ENCODE measurements at places on chromosomes 2 and 18.

- DNase-seq = no peak
These were observed 56.0 kb upstream of the KLF7 start for GRCh38 chr2:207221731-207222130.

DNA sequence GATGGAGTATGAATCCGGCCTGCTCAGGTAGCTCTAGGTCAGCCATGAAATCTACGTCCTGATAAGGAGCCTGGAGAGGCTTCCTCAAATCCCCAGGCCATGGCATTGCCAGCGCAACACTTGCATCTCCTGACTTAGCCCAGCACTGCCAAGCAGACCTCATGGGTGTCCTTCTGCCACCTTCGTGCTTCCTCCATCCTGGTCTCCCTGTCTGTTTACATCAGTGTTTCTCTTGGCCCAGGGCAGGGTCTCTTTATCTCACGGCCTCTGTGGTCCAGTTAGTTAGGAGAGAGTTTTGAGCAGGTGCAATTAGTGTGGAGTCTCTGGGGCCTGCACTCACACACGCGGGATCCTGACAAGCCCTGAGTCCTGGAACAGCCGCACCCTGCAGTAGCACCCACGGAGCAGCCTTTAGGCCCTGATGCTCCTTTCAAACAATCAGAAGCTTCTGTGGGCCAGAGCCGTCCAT, 193.1 kb upstream of the ARL4C start:
- DNase-seq = no peak

- no peak for DNase-seq
These were observed 38.4 kb upstream of the NXPH2 start for GRCh38 chr2:138818556-138818955.

DNA sequence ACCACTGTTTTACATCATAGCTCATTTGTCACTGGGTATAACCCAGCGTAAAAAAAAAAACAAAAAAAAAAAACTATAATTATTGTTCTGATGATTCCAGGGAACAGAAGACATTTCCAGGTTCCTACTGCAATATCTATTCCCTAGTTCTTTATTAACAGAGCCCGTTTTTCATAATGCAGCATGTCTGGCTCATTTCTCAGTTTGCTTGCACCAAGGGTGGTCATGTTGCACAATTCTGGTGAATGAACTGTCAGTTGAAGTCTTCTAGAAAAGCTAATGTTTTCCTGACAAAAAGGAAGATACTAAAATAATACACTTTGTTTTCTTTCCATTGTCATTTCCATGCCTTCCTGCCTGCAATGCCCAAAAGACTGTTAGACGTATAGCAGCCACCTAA, 180.1 kb downstream of the RDH14 start:
- DNase-seq = no peak

DNA sequence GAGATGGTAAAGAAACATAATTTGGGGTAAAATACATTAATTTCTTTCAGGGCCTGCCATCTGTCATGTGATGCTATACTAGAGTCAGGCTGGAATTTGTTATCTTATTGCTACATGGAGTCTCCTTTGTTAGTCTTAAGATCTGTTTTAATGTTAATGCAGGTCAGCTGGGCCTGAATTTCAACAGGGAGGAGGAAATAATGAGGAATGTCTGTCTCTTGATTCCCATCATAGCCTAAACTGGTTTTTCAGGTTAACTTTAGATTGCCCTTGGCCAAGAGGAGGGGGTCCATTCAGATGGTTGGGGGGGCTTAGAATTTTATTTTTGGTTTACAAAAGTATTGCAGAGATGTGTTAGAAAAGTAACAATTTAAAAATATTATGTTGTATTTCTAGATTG, 19.0 kb upstream of the FEZ2 start:
- no peak for DNase-seq

DNA sequence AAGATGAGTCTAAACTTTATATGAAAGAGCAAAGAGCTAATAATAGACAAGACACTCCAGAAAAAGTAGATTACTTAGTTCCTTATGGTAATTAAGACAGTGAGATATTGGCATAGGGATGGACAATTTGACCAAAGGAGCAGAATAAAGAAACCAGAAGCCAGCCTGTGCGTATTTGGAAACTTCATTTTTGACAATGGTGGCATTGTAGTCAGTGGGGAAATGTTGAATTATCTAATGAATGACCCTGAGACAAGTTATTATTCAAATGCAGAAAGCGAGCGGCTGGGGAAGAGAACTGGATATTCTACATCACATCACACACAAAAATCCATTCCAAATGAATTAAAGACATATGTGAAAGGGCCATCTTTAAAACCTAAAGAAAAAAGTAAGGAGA, 144.3 kb downstream of the DTNB start:
- DNase-seq = no peak

DNA sequence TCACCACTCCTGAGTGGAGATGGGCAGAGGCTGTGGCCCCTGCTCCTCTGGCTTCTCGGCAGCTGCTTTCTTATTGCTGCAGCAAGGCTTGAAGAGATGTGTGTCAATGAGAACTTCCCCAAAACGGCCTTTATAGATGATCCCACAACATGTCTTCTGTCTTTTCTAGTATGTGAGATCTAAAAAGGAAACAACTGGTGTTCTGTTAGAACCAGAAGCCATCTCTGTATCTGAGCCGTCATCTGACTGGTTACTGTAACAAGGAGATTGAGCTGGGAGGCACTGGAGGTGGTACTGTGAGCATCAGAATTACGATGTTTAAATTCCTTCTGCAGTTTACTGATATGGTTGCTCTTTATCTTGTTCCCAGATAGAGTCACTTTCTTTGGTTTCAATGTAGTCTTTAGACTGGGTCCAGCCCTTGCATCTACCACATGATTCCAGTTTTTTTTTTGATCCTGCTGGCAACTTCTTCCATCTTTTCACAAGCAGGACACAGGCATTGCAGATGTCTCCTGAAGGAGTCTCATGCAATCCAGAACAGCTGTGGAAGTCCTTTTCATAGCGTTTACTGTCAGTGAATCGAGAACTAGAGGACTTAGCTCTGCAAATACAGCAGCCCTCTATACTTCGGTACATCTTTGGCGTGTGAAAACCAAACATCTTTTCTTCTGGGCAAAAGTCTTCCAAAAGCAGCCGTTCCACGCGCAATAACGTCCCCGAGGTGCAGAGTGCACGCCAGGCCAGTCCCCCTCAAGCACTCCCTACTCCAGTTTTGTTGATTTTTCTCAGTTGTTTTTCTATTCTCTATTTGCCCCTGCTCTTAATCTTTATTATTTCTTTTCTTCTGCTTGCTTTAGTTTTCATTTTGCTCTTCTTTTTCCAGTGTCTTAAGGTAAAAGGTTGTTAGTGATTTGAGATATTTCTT, 29.7 kb downstream of the TAF4B start:
- DNase-seq = peak; percentile 87

- no peak for DNase-seq
These were observed 45.2 kb upstream of the NEUROD1 start for GRCh38 chr2:181725476-181725875.

DNA sequence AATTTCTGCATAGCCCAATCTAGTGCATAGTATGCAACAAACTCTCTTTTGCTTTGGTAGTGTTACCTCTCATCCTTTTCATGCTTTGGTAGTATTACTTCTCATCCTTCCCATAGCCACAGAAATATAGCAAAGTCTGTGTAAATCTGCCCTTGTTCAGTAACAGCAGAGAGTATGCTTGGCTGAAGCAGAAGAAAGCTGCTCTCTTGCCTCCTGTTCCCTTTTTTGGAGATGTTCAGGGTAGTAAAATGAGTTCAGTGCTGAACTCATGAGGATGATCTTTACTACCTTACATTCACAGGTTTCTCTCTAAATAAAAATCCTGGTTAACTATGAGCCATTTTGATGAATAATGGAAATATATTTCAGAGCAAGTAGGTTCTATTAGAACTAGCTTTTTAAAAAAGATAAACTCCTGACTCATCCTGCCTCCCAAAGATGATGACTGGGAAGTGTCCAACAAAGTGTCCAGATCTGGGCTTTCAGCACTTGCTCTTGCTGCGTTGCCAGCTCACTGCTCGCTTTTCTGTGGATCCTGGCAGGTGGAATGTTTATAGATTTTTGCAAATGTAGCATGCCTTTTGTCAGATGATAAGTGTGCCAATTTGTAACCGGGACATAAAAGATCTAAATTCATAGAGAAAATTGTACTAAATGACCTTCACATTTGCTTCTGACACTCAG, 29.4 kb upstream of the CHMP3 start:
- no peak for DNase-seq

DNA sequence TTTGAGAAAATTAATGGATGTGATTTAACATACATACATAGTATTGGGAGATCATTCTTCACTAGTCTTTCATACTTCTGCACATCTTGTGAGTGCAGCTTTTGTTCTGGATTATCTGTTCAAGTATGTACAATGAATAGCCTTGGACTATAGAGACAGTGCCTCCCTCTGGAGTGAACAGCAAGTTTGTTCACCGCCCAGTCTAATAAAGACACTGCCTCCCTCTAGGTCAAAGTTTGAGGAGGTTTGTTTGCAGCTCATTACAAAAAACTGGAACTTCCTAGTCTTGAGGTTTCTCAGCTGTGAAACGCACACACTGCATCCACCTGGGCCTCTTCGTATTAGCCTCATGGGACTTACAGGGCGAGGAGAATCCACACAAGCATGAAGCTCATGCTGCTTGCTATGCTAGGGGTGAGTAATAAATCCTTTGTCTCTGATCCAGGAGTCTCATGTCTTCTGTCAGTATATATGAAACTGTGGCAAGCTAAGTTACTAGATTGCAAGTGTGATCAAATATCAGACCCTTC, 26.0 kb upstream of the LAPTM4A start:
- DNase-seq = peak; percentile 38

- DNase-seq = no peak
These were observed 92.5 kb downstream of the C2orf74 start for GRCh38 chr2:61254536-61254935.

GRCh38 chr2:157414050-157414449, 29.8 kb downstream of the CYTIP start:
- DNase-seq = no peak

- DNase-seq = peak; percentile 58
These were observed 344.6 kb upstream of the CHAC2 start for GRCh38 chr2:53422979-53423378.

DNA sequence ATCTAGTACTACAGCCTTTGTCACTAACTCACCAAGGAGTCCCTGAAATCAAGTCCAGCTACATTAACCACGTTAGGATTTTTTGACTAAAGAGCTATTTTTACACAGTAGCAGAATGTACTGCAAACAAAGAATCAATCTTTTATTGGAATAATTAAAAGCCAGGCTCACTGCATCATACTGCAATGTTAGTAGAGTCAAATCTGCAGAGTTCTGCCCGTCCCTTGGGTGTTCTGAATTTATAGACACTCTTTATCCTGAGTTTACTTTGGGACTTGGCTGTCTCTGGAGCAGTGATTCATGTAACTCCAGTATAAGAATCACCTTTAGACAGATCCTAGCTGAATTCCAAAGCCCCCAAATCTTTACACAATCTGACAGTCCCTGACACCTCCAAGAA, 127.9 kb upstream of the THSD7B start:
- DNase-seq = no peak

- peak; percentile 56 for DNase-seq
These were observed 86.5 kb upstream of the EPB41L3 start for GRCh38 chr18:5630057-5630899.

- DNase-seq = peak; percentile 75
These were observed 89.3 kb downstream of the PDE11A start for GRCh38 chr2:177983183-177983788.

Data from hematopoietic multipotent progenitor cell treated with erythropoietin and hydrocortisone succinate and interleukin-3 and kit ligand, for 6 days (in vitro differentiated cells).